ENCODE measurements at places on chromosomes 7 and 10.

- no peak for DNase-seq
Observed at GRCh38 chr10:42970451-42971250, 106.2 kb upstream of the RET start.

DNA sequence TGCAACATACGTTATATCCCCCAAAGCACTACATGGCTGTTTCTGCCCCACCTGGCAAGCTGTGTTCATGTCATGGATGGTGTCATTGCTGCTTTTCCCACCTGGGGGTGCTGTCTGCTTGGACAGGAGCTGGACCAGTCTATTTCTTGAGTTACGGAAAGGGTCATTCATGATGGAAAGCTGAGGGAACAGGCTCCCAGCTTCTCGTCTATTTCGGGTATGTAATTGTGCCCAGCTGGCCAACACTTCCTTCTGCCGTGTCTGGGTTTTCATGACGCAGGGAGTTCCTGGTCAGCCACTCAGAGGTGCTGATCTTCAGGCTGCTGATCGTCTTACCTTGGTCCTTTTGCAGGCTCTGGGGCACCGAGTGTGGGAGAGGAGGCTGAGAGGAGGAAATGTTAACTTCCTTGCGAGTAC lies 8.6 kb downstream of the BTBD16 start:
- no peak for DNase-seq

DNA sequence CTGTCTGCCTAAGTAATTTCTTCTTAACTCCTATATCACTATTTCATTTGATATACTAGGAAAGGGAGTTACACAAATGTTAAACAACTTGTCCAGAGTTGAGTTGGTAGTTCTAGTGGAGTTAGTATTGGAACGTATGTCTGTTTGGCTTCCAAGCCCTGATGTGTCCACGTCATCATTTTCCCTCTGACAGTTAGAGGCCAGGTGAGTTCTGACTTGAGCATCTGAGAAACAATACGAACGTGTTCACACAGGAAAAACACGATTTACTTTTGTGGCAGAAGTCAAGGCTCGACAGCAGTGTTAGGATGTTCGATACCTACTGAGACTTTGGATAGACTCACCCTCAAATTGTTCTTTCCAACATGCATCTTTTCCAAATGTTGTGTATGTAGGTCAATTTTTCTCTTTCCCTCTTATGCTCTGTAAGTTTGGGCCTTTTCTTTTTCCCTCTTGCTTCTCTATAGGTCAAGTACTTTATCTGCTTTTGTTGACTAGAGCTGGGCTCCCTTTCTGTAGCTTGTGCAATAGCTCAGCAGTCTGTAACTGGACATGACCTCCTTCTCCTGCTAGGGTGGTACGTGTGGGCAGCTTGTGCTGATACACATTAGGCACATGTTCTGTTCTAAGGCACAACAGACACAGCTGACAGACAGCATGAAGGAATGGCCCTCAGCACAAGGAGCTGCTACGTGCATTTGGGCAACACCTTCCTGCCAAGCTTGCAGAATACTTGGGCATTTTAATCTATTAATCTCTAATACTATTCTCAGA lies 222.9 kb downstream of the PTEN start:
- DNase-seq: no peak

DNA sequence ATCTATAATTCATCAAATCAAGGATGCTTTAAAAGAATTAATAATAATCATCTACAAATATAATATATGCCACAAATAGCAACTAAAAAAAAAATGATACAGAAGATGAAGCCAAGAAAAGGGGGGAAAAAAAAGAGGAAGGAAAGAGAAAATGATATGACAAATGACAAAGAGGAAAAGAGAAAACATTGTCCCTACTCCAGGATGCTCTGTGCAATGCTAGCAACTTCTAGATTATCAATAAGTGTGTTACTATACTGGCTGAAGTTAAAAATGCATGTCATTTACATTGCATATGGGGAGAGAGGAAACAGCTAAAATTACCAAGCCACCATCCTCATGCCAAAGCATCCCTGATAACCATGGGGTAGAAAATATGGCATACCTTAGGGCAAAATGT lies 104.2 kb downstream of the SFMBT2 start:
- DNase-seq: no peak

- no peak for DNase-seq
Observed at GRCh38 chr7:27750316-27750715, 10.4 kb downstream of the TAX1BP1 start.

DNA sequence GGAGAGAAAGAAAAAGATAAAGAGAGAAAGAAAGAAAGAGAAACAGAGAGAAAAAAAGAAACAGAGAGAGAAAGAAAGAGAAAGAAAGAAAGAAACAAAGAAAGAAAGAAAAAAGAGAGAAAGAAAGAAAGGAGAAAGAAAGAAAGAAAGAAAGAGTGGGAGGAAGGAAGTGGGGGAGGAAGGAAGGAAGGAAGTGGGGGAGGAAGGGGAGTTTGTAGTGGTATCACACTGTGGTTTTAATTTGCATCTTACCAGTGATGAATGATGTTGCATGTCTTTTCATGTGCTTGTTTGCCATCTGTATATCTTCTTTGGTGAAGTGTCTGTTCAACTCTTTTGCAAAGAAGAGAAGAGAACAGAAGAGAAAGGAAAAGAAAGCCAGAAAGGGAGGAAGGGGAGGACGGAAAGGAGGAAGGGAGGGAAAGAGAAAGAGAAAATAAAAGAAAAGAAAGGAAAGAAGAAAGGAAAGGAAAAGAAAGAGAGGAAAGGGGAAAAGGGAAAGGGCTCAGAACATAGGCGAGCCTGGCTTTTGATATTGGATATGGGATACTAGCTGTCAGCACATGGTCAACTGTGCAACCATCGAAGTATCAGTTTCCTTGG lies 79.2 kb upstream of the FRMD4A start:
- DNase-seq: no peak

- DNase-seq: peak; percentile 76
Observed at GRCh38 chr10:72274730-72275350, 1.1 kb downstream of the DDIT4 start.

DNA sequence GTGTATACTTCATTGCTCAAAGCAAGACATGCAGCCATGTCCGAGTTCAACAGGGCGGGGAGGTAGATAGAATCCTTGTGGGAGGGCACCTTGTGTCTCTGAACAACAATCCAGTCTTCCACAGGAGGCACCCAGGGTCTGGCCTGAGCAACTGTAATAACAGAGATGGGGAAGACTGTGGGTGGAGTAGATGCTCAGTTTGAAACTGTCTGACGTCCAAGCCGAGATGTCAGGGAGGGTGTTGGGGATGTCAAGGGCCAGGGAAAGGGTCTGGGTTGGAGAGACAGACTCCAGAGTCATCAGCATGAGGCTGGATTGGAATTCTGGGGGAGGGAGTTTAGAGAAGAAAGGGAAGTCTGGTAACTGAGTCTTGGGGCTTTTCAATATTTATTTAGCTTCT lies 88.0 kb downstream of the FANK1 start:
- no peak for DNase-seq

- no peak for DNase-seq
Observed at GRCh38 chr7:133117452-133117851, 35.6 kb upstream of the CHCHD3 start.

DNA sequence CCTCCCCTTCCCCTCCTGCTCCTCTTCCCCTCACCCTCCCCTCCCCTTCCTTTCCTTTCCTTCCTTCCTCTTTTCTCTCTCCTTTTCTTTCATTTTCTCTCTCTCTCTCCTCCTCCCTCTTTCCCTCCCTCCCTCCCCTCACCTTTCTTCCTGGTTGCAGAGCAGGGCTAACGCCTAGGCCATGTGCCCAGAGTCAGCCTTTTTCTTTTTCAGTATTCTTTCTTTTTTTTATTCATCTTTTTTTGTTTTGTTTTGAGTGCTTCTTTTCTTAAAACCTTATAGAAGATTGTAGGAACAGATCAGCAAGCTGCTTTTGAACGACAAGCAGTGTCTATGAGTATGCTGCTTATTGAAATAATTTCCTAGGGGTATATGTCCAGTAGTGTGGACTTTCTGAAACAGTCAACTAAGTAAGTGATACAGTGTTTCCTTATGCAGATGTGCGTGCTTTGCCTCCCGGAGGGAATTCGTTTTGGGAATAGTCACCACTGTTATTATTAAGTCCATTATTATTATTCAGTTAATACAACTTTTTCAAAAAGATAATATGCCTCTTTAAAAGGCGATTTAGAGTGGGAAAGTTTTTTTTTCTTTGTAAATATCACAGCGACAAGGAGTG lies 219.2 kb downstream of the CAMK1D start:
- DNase-seq: no peak

DNA sequence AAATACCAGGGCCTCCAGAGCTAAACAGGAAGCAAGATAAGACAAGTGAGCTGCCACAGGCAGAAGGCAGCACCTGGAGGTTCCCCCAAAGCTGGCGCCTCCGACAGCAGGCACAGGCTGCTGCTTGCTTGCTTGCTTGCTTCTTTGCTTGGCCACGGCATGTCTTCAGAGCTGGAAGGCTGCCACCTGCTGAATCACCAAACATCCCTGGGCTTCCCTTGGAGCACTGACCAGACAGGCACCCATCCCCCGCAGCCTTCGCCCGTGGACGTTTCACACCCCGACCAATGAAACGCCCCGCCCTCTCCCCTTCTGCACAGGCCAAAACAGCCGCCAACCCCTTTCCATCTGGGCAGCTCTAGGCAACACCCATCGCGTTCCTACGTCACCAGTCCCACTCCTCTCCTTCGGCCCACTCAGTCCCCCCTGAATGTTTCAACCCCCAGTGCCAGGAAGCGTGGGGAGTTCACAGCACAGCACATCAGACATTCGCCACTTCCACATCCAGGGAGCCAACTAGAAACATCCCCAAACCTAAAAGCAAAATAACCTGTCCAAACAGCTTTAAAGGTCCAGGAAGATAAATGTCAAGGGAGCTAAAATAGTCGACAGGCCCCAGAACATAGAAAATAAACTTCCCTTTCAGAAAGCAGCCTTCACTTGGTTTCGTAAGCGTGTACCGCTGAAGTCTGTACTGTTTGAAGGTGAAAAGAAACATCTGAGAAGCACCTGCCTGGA lies 1.6 kb downstream of the SGMS1 start:
- peak; percentile 71 for DNase-seq

DNA sequence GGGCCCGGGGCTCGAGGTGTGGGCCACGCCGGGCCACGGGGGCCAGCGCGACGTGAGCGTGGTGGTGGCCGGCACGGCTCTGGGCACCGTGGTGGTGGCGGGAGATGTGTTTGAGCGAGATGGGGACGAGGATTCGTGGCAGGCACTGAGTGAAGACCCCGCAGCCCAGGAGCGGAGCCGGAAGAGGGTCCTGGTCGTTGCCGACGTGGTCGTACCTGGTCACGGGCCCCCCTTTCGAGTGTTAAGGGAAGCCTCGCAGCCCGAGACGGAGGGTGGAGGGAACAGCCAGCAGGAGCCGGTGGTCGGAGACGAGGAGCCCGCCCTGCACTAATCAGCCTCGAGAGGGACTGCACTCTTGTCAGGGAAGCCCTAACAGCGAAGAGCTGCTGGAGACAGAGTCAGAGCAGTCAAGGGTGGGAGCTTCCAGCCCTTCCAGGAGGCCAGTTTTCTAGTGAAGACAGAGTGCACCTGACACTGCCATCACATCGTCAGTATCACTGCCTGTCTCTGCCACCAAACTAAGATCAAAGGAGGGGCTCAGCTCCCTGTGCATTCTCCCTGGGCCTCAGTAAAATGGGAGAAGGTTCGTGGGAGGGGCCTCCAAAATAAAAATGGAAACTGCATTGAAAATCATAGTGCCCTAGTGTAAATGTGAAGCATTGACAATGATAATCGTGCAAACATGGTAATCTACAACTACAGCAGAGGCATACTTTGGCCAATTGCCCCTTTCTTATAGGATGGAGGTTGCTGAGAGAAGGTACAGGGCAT lies 1.3 kb downstream of the MBLAC1 start:
- DNase-seq: peak; percentile 25

DNA sequence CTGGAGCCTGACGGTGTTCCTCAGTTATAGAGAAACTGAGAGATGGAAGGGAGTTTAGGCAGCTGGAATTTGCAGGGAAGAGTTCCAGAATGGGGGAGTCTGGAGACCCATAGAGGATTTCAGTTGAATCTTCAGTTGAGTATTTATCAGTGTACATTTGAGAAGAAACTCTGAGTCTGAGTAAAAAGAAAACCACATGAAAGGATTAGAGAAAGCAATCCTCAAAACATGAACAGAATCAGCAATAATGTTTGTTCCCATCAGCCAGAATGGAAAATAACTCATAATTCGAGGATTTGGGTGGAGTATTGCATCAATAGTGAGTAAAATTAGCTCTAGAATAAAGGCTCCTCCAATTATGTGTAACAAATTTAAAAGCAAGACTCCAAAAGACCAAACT lies 130.0 kb upstream of the AHR start:
- no peak for DNase-seq

GRCh38 chr10:66167816-66168215 lies 758.0 kb upstream of the LRRTM3 start:
- DNase-seq: no peak

GRCh38 chr10:47400251-47400650 lies 16.2 kb upstream of the ZNF488 start:
- no peak for DNase-seq

DNA sequence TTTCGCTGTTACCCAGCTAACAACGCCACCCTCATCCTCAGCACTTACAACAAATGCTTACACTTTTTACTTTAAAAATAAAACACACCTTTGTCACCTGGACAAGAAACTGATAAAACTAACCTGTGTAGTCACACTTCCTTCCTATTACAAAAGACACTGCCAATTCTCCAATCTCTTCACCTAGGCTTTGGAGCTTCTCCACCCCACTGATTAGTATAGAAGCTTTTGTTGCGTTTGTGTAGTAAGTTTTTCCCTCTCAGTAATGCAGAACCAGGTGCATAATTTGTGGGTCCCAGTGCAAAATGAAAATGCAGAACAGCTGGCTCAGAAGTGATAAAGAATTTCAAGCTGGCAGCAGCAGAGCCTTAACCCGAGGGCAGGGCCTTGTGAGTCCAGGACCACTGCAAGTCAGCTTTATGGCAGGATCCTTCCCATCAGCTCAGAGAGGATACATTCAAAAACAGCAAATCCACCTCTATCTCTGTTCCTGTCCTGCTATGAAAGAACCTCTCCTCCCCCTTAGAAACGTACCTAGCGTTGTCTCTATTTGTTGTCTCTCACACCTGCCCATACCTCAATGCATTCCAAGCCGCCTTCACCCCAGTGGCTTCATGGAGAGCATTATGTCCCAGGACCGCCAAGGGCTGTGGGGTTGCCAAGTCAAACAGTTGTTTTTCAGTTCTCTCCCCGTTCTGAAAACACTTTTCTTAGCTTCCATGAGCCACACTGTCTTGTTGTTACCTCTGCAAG lies 40.3 kb upstream of the EGFR start:
- DNase-seq: no peak

GRCh38 chr7:114953724-114954123 lies 31.8 kb downstream of the MDFIC start:
- no peak for DNase-seq
